ENCODE measurements at places on chromosomes 5 and 9. TPM values are rescaled to one million over a fixed set of nuclear protein-coding genes. Genes with fewer than 3 reads are reported as not detected.
A peak's percentile ranks its signal among the peaks of the same experiment; 100 is the strongest.

TRPM6 gene
- total RNA-seq: 1.9 TPM

SNCB gene
- not detected for total RNA-seq

TAF11L11 gene
- total RNA-seq: not detected

GRCh38 chr5:130923543-130924124 is 241.4 kb downstream of the HINT1 start:
- no peak for DNase-seq

GRCh38 chr5:138352071-138352721 is at the start of gene KDM3B:
KDM3B (plus strand) TSS chr5:138352685; CDS start chr5:138352796, 111 bp downstream.
- DNase-seq: peak; percentile 70

GRCh38 chr5:16712178-16712577 is 95.4 kb upstream of the RETREG1 start:
- DNase-seq: no peak
